Stimulated activated CD8-positive, alpha-beta memory T cell treated with anti-CD3 and anti-CD28 coated beads, Interleukin-4, amount 100 ng/mL, for 1 hour (primary cell): ENCODE measurements at places on chromosomes 11 and 22.

- no peak for DNase-seq
These were observed 28.9 kb downstream of the CELSR1 start for GRCh38 chr22:46508491-46508999.

- DNase-seq, result no peak
These were observed 630 bp downstream of the UBASH3B start for GRCh38 chr11:122656073-122656630.

DNA sequence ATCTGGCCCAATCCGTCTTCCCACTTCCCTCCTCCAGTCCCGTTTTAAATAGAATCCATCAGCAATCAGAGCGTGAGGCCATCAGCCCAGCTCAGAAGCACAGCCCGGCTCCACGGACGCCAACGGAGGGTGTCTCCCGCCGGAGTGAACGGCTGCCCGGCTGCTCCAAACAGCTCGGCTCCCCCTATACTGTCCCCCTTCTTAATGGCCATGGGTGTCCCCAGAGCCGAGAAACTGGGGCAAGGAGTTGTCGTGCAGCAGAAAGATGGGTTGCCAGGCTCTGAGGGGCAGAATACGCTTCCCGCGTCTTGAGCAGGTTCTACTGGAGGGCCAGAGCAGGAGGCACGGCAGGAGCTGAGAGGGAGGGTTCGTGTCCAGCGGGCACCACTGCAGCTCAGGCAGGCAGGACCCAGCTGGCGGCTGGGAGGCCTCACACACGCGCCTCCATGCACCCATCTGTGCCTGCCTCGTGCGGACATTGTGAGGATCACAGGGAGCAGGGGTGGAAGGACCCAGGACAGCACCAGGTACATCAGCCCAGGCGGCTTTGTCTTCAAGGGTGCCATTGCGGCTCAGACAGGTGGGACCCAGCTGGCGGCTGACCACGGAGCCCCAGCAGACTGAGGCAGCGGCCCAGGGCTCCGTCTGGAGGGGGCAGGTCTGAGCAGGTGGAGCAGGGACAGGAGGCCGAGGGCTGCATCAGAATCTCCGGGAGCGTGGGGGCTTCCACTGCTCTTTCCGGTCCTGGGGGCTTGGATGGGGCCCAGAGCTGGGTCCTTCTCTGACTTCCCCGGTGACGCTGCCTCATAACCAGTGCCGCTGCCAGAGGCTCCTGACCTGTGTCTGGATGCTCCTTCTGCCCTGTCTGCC, 882.7 kb downstream of the BRD1 start:
- DNase-seq, result no peak

DNA sequence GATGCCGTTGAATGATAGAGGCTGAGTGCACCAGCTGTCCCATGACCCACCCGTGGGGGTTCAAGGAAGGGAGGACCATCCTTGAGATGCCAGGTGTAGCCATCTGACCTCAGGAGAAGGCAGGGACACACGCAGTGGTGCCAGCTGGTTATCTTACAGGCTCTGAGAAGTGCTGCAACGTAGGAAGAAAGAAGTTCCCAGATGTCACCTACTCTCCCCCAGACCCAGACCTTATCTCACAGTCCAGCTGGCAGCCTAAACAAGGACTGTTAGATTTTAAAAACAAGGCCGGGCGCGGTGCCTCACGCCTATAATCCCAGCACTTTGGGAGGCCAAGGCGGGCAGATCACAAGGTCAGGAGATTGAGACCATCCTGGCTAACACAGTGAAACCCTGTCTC, 1307.6 kb downstream of the TBC1D22A start:
- DNase-seq, result no peak

DNA sequence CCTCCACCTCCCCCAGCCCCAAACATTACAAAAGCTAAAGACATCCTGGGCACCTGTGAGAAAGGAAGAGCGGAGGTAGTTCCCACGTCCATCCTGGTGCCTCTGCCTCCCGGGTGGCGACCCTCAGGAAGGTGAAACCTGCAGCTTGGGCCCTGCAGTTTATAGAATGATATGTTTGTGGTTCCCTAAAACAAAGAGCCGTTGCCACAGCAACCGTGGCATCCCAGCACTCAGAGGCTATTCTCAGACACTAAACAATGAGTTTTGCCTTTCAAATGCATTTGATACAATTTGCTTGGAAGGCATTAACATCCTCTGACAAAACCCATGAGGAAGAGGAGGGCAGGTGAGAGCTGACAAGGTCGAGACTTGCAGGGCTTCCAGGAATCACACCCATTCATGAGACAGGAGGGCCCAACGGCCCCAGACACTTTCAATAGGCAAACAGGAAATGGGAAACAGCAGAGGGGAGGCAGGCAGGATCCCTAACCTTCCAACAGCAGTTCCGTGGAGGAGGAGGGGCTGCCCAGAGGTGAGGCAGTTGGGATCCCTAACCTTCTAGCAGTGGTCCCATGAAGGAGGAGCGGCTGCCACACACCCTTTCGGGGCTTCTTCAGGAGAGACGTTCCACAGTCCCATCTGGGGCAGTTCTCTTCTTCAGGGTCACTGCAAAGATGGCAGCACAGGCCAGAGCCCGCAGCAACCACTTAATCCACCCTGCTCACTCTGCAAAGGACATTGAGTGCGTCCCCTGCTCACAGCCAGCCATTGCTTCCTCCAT, 379.2 kb downstream of the SHANK2 start:
- DNase-seq, result no peak
